Neuronal stem cell (in vitro differentiated cells): ENCODE measurements at places on chromosomes 7 and 10.

DNA sequence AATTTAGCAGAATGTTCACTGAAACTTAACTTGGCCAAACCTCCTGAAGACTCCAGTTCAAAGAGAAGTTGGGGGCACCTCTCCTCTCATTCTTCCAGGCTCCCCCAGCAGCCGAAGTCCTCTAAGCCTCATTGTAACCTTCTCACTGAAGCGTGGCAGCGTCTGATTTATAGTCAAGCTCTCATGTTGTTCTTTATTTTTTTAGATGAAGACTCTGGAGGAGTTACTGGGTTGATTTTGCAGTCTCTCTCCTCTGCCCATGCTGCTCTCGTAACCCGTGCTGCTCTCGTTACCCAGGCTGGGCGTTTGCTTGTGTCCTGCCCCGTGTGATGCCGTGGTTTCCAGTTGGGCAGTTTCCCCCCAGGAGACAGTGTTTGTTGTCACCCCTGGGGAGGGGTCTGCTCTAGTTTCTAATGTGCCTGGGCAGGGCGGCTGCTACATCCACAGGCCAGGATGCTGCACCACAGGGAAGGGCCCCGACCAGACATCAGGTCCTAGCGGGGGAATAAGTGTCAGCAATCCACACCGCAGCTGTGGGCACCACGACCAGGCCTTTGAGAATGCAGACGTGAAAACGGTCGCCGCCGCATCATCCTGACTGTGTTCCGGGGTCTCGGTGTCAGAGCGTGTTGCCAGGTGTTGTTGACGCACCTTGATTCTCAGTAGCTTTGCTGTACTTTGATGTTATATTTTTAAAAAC, 65.2 kb downstream of the WDR37 start:
- no peak for DNase-seq

- DNase-seq, result no peak
Observed at GRCh38 chr10:66964946-66965345, 39.1 kb downstream of the LRRTM3 start.

DNA sequence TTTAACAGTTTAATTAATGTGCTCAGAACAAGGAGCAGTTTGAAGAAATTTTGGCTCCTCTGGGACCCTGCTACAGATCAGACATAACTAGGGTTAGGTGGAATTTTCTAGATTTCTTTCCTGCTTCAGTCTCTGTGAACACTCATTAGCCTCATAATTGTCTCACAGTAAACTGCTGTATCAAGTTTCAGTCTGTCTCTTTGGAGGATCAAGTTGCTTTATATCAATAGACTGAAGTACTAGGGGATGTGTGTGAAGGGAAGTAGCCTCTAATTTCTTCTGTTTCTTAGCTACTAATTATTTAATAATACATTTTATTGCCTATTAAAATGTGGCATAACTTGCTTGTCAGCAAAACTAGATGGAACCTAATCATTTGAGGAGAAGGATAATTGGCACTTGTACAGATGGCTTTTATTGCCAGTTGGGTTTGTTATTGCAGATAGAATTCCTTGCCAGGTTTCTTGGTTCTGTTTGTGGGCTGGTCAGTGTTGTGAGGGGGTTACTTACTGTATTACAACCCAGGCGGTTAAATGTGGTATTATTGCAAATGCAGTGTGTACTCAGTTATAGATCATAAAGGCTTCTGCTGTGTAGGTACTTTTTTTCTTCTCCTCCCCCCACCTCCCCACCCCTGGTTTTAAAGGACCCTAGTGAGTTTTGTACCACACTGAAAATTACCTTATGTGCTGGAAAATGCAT, 758.0 kb downstream of the AUTS2 start:
- DNase-seq, result no peak

DNA sequence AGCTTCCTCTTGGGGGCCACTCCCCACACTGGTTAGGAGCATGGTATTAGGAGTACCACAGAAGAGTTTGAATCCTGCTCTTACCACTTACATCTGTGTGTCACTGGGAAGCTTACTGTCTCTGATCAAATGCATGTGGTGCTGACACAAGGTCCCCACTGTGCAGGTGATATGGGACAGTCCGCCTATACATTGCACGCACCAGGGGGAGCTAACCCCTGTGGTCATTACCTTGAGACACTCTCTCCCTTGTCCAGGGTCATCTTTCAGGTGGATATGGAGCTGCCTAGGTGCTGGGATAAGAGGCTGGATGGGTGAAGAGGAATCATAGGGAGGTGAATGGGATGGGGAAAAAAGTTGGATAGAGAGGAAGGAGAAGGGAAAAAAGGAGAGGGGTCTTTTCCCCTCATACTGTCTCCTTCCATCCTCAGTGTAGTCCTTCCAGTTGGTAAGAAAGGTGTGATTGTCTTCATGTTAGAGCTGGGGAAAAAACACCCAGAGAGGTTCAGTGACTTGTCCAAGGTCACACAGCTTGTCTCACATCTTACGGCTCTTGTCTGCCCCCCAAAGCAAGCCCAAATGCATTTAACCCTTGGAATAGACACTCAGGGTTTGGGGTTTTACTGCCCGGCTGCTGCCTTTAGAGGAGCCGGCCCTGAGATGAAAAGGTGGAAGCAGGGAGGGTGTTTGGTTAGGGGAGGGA, 125.9 kb downstream of the CDH23 start:
- no peak for DNase-seq

GRCh38 chr7:123811056-123811455, 33.9 kb upstream of the HYAL4 start:
- DNase-seq, result no peak

DNA sequence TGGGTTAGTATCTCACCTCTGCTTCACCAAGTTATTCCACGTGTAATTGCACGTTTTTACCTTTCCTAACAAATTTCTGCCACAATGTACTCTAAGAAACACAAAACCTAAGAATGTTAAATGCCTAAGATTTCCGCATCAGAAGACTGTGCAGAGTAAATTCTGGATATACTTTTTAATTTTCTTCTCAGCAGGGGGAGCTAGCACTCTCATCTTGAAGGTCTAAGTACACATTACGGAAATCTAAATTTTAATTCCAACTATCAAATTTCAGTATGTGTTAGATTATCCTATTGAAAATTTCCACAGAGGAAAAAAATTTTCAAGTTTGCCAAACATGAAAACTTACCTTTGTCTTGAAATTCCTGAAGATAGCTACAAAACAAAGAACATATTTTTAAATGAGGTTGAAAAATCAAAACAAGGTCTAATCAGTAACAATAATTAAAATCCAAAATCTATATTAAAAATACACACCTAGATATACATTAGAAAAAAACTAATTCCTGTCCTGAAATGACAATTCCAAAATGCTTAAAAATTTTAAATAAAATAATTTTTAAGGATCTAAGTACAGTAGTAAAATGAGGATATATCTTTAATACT, 10.5 kb downstream of the SKAP2 start:
- no peak for DNase-seq

DNA sequence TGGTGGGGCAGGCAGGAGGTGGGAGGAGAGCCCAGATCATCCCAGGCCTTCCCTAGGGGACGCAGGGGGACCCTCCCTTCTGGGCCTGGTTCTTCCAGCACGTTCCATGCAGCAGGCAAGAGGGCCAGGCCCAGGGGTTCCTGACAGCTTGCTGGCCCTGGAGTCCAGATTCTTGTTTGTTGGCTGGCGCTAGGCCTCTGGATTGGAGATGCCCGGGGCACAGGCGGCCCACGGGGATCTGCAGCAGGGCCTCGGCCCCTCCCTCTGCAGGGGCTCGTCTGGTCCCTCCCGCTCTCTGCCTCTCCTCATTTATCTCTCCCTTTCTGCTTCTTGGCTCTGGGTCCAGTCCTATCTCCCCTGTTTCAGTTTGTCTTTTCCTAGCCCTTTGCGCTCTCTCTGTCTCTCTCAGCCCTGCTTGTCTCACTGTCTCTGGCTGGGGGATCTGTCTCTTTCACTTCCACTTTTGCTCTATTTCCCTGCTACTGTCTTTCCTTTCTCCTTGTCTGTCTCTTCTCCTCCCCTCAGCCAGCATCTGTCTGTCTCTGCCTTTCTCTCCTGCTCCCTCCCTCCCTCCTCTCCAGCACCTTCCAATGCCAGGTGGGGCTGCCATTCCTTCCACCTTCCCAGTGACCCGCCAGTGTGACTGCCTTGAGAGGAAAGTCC, 1.1 kb upstream of the AQP1 start:
- no peak for DNase-seq

- no peak for DNase-seq
Observed at GRCh38 chr7:105480931-105481330, 41.1 kb downstream of the PUS7 start.

GRCh38 chr10:21265622-21266021, 259.9 kb downstream of the SKIDA1 start:
- no peak for DNase-seq

- DNase-seq, result no peak
Observed at GRCh38 chr7:102289057-102289456, 2.4 kb downstream of the SH2B2 start.

GRCh38 chr10:17787087-17787961, 21.8 kb upstream of the MRC1 start:
- DNase-seq, result no peak

- DNase-seq, result peak; percentile 15
Observed at GRCh38 chr7:12111422-12112405, 99.4 kb upstream of the TMEM106B start.

- no peak for DNase-seq
Observed at GRCh38 chr10:85926136-85926535, 440.5 kb downstream of the GRID1 start.

DNA sequence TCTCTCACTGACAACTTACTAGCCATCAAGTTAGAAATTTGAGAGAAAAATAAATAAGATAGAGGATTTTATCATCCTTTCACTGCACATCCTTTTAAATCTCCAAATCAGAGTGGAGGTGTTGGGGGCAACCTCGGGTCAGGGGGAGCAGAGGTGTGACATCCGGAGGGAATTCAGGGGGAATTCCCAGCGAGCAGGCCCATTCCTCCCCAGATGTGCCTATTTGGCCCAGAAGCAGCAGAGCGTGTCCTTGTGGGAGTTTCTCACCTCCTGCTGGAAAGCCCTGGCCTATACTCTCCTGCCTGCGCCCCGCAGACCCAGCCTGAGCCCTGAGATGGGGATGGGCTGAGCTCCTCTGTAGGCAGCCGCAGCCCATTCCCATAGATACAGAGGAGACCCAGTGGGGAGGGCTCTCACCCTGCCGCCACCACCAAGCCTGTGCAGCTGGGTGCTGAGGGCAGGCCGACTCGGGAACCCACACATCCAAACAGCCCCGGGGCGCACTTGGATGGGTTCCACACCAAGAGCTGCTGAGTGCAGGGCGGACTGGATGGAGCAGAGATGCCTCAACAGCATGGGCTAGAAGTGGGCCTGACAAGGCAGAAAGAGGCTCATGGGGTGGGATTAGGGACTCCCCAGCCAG, 124.5 kb downstream of the CXCL12 start:
- DNase-seq, result no peak

- no peak for DNase-seq
Observed at GRCh38 chr10:74083304-74083703, 67.3 kb downstream of the AP3M1 start.

- no peak for DNase-seq
Observed at GRCh38 chr10:33335551-33335800, 1.0 kb upstream of the NRP1 start.

DNA sequence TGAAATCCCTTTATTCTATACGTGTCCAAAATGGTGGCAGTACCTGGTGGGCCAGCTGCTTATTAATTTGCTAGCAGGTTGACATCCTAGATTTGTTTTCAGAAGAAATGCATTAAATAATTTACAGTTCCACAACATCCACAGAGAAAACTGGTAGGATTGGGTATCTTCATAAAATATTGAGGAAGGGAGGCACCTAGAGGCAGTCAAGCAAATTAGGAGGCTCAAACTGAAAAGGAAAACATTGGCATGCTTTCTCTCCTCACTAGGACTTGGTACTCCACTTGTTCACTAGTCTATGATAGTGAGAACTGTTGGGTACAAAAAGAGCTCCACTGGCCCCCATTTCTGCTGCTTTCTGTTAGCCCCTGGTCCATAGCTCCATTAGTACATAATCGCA, 18.3 kb upstream of the LRGUK start:
- no peak for DNase-seq

DNA sequence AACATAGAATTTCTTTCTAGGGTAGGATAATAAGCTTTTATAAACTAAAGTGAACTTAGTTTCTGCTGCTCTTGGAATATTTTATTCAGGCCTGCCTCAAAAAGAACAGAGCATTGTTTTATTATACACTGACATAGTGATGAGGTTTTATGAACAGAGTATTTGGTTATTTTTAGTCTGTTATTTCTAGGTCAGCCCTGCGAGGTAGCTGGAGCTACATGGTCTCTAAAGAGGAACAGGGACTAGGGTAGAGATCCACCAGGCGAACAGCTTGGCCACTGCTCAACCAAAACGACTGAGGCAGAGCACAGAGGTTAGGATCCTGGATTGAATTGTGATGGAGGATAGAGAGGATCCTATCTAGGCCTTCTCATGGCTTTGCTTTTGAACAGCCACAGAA, 53.0 kb downstream of the MKX start:
- DNase-seq, result no peak

- no peak for DNase-seq
Observed at GRCh38 chr10:10492420-10492819, 525.3 kb upstream of the CELF2 start.

GRCh38 chr10:8369666-8370065, 315.2 kb downstream of the GATA3 start:
- DNase-seq, result no peak

GRCh38 chr10:97096261-97097083, 89.3 kb downstream of the SLIT1 start:
- DNase-seq, result no peak

DNA sequence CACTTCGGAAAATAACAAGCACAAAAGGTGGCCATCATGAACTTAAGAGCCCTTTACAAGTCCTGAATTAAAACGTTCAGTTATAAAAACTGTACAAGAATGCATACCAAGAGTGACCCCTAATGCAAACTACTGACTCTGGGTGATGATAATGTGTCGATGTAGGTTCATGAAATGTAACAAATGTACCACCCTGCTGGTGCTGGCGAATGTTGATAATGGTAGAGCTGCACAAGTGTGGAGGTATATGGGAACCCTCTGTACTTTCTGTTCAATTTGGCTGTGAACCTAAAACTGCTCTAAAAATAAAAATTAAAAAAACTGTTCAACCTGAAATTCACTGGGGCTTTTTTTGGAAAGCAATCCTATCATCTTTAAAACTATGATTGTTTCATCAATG, 3.3 kb downstream of the FAM133B start:
- no peak for DNase-seq

GRCh38 chr7:129845178-129845971, 107.4 kb downstream of the UBE2H start:
- DNase-seq, result no peak

DNA sequence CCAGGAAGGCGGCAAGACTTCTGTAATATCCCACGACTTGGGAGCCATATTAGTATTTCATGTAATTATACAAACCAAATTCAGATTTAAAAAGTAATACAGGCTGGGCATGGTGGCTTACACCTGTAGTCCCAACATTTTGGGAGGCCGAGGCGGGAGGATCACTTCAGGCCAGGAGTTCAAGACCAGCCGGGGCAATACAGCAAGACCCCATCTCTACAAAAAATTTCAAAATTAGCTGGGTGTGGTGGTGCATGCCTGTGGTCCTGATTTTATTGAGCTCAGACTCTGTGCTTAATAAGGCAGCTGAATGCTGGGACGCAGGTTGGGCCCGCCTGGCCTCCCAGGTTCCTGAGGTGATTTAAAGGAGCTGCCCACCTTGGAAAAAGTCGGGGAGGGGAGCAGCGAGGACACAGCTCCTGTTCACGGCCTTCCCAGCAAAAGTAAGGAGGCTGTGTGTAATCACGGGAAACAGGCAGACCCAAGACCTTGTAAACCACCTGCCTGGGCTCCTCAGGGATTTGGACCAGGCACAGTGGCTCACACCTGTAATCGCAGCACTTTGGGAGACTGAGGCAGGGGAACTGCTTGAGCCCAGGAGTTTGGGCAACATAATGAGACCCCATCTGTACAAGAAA, 93.0 kb upstream of the DNAAF5 start:
- DNase-seq, result no peak
